ENCODE measurements at places on chromosomes 6 and 20. TPM values are rescaled to one million over a fixed set of nuclear protein-coding genes. Genes with fewer than 3 reads are reported as not detected.
A peak's percentile ranks its signal among the peaks of the same experiment; 100 is the strongest.

CCDC170 gene
- total RNA-seq = 0.06 TPM

GRCh38 chr20:13423472-13424173 lies 202.5 kb downstream of the ISM1 start:
- no peak for DNase-seq

- no peak for DNase-seq
These were observed 96.2 kb upstream of the BTN3A2 start for GRCh38 chr6:26268659-26269402.

PTK6 gene
- not detected for total RNA-seq

SALL4 gene
- 1.4 TPM for total RNA-seq

DNA sequence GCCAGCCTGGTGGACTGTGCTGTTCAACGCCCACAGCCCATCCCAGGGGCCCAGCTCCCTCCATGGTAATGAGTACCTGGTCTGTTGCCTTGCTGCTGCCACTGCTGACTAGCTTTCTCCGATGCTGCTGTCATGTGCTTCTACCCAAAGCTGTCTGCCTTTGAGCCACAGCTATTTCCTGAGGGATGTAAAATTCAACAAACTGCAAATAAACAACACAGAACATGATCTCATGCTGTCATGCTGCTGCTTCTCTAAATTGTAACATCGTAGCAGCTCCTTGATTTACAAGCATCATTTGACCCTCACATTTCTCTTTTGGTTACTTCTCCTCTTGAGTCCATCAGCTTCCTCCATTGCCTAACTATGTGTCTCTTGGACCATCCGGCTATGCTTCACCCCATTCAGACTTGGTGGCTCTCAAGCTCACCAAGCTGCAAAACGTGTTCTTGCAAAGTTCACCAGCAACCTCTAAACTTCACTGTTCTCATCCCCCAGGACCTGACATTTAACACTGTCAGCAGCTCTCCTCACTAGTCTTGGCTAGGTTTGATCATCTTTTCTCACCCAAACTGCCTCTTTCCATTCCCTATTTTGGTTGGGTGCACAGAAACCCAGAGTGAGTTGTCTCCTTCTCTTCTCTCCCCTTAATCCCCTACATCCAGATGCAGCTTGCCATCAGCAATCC lies 54.6 kb downstream of the FYN start:
- no peak for DNase-seq

DNA sequence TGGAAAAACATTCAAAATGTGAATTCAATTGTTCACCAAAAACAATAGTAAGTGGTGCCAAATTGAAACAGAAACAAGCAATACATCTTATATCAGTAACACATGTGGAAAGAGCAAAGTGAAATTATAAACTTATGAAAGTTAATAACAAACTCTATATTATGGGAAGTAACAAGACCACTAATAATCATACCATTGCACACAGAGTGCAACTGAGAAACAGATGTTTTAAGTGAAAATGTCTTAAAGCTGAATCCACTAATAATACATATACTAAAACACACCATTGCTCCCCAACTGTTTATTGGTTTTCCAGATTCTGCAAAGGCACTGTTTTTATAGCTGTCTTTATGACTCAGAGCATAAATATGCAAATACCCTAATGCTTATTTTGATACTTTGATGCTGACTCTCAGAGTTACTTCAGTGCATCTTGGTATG lies 292.3 kb downstream of the RFPL4B start:
- DNase-seq = no peak

BPI gene
- not detected for total RNA-seq

GRCh38 chr6:3905945-3906845 lies 57.0 kb downstream of the FAM50B start:
- no peak for DNase-seq

TCP11 gene
- total RNA-seq = not detected

EMILIN3 gene
- 1.2 TPM for total RNA-seq

- DNase-seq = no peak
These were observed 831 bp downstream of the PMEPA1 start for GRCh38 chr20:57708694-57709673.

DNA sequence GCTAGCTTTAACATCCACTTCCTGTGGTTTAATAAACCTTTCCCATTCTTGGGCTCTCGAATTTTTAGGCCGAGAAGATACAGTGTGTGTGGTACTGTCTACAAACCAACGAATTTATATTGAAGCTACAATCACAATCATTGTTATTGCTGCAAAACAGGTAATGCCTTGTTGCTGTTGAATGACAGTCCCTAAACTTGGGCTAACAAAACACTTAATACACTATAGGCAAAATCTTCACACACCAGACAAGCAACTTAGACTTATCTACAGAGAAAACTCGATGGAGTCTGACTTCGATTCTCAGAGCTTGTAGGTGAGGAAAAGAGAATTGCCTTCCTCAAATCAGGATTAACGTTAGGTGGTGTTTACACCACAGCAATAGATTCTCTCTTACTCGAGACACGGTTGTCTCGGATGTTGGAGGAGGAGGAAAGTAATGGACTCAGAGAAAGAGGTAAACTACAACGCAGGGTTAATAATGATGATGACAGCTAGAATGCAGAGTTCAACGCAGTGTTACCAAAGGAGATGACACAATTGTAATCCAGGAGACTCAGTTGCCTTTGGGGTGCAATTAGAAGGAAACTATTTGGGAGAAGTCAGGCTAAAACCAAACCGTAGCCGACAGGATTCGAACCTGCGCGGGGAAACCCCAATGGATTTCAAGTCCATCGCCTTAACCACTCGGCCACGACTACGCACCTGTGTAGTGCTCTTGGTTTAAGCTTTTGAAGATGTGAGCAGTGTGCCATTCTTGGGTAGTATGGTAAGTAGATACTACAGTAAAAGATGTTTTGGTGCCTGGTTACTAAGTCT lies 32.5 kb upstream of the ZNF184 start:
- peak; percentile 38 for DNase-seq

SAMHD1 gene
- 21.0 TPM for total RNA-seq

- DNase-seq = no peak
These were observed 36.8 kb downstream of the GNAS start for GRCh38 chr20:58889334-58889760.

Data from epithelial cell of proximal tubule (primary cell).